SK-N-DZ (cell line): ENCODE measurements at places on chromosomes 12 and 14.

DNA sequence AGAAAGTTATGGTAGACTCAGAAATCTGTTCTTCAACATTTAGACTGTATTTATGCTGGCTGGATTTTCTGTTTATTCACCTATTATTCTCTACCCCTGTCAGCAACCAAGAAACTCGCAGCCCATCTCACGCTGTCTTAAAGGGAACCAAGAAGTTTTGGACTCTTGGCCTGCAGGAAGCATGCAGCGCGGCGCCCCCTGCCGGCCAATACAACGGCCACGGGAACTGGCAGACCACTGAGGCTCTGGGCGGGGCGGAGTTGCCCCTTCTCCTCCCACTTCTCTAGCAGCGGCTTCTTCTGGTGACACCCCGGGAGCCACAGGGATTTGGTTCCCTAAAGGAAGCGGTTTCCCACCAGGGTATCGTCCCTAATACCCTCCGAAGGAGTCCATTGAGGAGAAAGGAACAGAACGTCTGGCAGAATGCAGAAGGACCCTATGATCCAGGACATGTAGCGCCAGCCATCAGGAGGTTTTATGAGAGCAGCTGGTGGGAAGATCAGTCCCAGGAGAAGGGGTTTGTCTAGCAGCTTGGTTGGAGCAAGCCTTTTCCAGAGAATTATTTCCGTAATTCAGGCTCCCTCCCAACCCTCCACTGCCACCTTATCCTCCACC is 21.0 kb upstream of the RNASE2 start:
- no peak for DNase-seq

- DNase-seq, result no peak
Observed at GRCh38 chr14:20696764-20697163, 8.2 kb downstream of the ANG start.

- no peak for DNase-seq
Observed at GRCh38 chr12:106227641-106228319, 20.0 kb downstream of the CKAP4 start.

DNA sequence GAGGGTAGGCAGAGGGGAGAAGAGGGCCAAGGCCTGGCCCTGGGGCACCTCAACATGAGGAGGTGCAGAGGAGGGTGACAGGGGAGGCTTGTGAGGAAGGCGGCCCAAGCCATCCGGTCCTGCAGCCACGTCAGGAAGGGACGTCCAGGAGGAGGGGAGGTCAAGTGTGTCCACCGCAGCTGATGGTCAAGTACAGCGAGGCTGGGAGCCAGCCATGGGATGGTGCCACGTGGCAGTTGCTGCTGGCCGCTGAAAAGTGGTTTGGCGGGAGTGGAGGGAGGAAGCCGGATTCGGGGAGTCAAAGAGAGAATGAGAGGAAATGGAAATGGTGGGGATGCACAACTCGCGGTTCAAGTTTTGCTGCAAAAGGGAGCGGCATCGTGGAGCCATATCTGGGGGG is 41.2 kb downstream of the PRIMA1 start:
- DNase-seq, result no peak

DNA sequence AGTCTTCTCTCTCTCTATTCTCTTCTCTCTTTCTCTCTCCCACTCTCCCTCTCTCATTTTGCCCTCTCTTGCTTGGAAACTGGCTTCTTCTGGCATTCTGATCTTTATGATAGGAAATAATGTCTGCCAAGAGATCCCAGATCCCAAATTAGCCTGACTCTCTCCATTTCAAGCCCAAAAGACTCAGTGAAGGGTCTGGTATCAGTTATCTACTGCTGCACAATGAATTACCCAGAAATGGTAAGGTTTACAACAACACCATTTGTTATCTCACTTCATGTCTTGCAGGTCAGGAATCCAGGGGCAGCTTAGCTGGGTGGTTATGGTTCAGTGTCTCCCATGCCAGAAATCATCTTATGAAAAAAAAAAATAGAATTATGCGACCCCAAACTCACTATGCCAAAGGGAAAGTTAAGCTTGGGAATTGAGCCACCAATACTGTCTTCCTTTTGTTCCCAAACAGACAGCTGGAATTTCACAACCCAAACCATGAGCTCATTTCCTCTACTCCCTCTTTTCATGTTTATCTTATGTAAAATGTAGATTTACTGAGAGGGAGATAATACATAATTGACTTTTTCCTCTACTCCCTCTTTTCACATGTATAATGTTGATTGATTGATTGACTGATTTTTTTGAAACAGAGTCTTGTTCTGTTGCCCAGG is 67.8 kb upstream of the FICD start:
- no peak for DNase-seq

GRCh38 chr14:100524233-100524932 is 62.8 kb downstream of the BEGAIN start:
- DNase-seq, result no peak

GRCh38 chr12:9598363-9598762 is 9.4 kb downstream of the KLRB1 start:
- DNase-seq, result no peak

DNA sequence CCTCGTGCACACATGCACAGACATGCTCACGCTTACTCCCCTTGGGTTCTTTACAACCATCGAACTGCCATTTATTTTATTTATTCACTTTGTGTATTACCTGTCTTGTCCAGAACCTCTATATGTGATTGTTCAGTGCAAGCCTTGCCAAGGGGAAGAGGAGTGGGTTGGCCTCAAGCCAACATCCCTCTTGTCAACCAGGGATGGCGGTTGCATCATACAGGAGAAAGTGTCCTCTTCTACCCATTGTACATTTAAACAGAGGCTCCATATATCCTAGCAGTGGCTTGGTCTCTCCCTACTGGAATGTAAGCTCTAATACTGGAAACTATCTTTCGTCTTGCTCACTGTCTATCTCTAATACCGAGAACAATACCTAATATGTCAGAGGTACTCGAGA is 108.4 kb downstream of the C12orf42 start:
- DNase-seq, result no peak

DNA sequence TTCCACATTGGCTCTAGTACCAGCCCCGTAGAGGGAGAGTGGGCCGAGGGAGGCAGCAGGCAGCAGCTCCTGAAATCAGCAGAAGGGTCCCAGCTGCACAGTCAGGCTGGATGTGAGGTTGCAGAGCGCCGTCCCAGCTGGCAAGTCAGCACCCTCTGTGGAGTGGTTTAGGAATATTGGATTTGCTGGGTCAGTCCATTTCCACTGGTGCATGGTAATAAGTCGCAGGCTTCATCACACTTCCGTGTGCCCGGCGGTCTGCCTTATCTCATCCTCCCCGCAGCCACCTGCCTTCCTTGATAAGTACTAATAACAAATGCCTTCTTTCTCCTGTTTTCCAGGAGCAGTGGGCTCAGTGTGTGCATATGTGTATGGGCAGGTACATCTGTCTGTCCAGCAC is 112.9 kb downstream of the TSPAN9 start:
- DNase-seq, result peak; percentile 68
